Pulmonary artery endothelial cell (primary cell): ENCODE measurements at places on chromosomes 2 and 18. TPM values are rescaled to one million over a fixed set of nuclear protein-coding genes. Genes with fewer than 3 reads are reported as not detected.

- no peak for DNase-seq
Measured at GRCh38 chr2:45691171-45691999, 39.9 kb downstream of the PRKCE start.

- no peak for DNase-seq
Measured at GRCh38 chr2:132876745-132877391, 206.9 kb upstream of the LYPD1 start.

GRCh38 chr2:84768840-84769239 is 112.0 kb downstream of the TRABD2A start:
- DNase-seq, result no peak

The SLC23A3 gene
- 0.59 and 2.2 TPM in 2 replicates for total RNA-seq

The SKA1 gene
- 13.1 and 23.0 TPM in 2 replicates for total RNA-seq
